ENCODE measurements at places on chromosomes 6 and 20.

DNA sequence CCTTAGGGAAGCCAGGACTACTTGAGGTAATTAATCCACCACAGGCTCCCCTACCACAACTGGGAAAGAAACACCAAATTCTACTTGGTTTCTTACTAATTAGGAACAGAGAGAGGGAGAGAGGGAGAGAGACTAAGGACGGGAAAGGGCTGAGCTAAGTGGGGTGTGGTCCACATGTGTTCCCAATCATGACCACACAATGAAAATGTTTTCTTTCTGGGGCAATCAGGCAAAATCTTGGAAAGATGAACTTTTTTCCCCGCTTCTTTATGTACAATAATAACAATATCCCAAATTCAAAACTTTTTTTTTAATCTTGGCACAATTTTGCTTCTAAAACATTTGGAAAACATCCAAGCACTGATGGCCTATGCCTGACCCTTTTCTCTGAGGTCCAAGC, 734.4 kb downstream of the MAFB start:
- DNase-seq: no peak

- no peak for DNase-seq
These were observed 1.5 kb downstream of the LEMD2 start for GRCh38 chr6:33787346-33787953.

- no peak for DNase-seq
These were observed 1185.0 kb upstream of the CITED2 start for GRCh38 chr6:140559458-140559857.

- DNase-seq: no peak
These were observed 27.9 kb downstream of the MOCS1 start for GRCh38 chr6:39906318-39906761.

GRCh38 chr6:13760307-13761304, 49.0 kb upstream of the RANBP9 start:
- DNase-seq: no peak

DNA sequence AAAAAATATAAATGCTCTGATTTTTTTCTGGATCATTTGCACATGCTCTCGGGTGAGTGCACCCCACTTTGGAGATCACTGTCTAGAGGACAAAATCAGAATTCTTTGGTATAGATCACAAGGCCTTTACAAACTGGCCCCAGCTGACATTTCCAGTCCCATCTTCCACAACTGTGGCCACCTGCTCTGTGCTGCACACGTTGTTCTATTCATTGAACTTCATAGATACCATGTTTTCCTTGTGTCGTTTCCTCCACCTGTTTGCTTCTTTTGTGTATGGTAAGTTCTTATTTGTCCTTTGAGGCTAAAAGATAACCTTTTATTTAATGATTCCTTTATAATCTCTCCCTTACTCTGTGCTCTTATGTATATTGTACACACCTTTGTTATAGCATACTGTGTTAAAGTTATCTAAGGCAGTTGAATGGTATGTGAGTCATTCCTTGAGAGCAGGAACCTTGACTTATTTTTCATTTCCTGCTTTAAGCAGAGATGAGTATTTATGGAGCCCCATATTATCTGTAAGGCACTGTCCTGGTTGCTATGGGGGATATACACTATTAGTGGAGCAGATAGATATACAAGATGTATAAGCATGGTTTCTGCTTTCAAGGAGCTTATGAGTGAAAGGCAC, 12.0 kb upstream of the SLC17A5 start:
- DNase-seq: no peak

DNA sequence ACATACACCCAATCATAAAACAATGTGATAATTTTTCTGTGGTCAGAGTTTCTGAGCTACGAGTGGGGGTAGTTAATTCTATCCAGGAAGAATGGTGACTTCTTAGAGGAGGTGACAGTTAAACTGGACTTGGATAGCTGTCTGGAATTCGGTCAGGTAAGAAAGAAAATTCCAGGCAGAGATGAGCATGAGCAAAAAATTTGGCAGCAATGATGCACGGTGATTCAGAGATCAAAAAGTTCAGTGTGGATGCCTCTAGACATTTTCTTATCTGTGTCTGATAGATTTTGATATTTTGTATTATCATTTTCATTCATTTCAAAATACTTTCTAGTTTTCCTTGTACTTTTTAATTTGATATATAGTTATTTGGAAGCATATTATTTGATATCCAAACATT, 12.0 kb downstream of the RAET1E start:
- no peak for DNase-seq

DNA sequence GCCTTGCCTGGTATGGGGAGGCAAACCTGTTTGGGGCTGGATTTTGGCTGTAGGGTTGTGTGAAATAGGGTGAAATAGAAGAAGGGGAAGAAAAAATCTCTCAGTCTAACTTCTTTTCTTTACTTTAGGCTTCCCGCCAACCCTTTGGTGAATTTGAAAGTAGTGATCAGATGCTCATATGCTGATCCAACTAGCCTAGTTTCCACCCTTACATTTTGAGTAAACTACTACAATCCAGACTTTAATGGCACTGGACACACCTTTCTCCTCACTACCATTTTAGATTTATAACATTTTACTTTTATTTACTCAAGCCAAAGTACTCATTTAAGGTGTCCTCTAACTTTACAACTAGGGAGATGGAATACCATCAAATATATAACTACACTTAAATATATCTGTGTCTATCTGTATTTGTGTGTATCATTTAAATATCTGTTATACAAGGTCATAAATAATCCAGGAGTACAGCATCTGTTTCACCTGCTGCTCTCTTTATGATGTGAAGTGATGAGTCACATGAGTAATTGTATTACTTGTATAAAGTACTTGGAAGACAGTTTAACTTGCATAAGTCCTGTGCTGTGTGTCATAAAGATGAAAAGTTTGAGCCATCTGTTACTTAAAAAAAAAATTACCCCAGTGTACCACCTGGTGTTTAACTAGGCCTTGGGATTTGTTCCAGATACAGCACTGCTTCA, 172.1 kb downstream of the CDKAL1 start:
- DNase-seq: no peak

- DNase-seq: no peak
These were observed 225.4 kb downstream of the CDH4 start for GRCh38 chr20:61477451-61477861.

DNA sequence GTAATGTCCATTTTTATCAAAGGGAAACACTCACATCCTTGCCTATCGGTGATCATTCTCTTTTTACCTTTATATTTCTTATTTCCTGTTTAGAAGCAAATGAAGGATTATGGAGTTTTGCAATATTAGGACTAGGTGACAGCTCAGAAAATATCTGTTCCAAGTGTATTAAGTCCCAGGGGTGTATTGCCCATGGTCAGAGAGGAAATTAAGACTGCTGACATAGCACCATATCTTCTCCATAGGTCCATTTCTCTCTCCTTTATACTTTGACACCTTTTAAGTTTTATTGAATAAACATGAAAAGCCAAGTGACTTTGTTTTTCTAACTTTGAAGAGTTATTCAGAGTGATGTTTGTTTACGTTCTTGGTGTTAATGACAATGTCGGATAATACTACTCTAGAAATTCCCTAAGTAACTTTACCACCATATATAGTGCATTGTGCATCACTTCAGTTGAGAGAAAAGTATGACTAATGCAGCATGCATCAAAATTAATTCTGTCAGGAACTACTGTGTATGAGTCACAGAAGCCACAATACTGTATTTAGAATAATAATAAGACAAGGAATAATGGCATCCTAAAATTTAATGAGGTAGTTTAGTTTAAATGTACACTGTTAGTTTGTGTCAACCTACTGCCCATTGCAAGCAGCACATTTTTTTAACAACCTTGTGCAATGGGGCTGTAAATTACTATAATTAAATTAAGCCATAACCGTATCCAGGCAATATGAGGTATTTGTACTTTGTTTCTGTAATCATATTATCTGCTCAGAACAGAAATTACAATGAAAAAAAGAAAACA, 474.4 kb upstream of the RNF217 start:
- DNase-seq: no peak

DNA sequence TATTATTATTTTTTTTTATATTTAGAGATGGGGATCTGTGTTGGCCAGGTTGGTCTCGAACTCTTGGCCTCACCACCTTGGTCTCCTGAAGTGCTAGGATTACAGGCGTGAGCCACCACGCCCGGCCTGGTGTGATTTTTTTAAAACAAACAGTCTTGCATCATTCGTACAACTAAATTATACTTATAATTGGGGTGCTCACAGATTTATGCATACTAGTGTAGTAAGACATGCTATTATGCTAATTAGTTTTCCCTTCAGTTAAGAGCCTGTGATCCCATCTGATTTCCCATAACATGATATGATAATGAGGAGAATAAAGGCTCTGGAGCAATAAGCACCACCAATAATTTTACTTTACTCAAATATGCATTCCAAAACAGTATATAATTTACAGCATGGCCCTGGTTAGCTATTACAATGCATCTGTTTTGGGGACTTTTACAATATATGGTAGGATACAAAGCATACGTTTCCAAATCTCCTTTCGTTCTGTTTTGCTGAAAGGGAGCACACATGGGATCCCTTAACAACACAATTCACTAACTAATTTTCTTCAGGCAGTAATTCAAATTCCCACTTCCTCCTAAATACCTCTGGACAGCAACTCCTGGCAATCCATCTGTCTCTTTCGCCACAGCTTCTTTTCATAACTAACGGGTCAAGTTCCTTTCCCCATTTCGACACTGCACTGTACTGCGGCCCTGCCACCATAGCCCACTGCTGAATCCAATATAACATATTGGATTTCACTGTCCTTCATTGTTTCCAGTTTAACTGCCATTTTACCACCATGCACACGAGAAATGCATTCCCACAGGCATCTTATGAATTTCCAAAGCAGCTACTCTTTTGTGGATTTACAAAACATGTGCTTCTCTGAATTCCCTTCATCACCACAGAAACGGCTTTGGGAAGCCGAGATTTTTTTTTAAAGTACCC, 1.7 kb downstream of the NUDT3 start:
- DNase-seq: no peak

GRCh38 chr20:56826705-56827665, 197.9 kb downstream of the TFAP2C start:
- no peak for DNase-seq

DNA sequence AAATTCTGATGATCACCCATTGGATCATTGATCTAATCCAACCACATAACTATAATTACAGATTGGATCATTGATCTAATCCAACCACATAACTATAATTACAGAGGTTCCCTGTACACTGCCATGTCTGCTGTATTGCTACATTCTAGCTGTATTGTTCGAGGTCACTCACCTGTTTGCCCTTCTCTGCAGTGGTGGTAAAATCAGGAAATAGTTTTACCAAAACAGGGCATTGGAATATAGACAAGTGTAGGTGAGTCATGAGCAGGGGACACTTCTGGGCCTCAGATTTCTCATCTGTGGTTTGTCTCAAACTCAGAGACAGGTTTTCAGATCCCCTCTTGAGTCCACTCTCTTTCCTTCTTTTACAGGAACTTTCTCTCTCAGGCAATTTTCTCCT, 9.0 kb upstream of the AFDN start:
- DNase-seq: no peak

- DNase-seq: no peak
These were observed 55.3 kb upstream of the CEP85L start for GRCh38 chr6:118706702-118707101.

- DNase-seq: no peak
These were observed 95.6 kb upstream of the SUPT3H start for GRCh38 chr6:45473121-45473993.

DNA sequence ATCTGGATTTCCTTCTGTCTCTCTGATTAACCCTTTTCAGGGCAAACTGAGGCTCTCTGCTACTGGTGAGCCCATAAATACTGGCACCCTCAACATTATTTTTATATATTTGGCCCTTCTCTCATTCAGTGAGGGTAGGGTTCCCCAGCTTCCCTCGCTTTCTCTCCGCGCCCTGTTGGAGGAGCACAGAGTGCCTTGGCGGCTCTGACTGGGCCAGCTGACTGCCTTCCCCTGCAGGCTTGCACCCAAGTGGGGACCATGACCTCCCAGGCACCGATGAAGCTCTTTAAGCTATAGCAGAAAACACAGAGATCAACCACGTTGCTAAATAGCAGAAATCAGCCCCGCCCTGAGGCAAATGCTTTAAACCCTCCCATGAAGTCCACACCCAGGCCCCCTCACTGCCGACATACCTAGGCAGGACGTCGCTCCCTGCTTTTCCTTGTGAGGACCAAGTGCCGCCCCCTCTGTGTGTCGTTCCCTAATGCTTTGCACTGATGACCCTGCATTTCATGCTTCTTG, 105.0 kb downstream of the HUS1B start:
- DNase-seq: no peak

DNA sequence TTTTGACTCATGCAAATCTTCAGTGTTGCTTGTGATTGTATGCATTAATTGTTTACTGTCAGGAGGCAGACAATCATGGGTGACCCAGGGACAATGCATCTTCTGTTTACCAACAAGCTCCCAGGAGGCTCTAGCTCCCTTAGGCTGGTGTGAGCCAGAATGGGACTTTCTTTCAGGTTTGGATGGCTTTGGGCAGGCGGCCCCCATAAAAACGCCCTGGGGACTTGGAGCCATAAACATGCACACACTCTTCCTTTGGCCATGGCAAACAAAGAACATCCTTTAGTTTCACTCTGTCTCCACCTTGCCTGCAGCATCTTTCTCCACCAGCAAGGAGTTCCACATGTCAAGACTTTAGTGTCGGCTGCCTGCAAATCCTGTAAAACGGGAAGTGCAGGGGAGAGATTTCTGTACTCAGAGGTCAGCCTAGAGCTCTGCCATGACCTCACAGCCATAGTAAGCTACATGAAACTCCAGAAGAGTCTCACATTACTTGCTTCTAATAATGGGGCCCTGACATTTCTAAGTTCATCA, 127.6 kb downstream of the MAP3K7 start:
- no peak for DNase-seq

GRCh38 chr6:52603000-52603795, 26.3 kb upstream of the TRAM2 start:
- no peak for DNase-seq

- DNase-seq: no peak
These were observed 18.0 kb downstream of the MTHFD1L start for GRCh38 chr6:150883521-150883920.

- no peak for DNase-seq
These were observed 3.4 kb downstream of the BMP7 start for GRCh38 chr20:57262784-57263609.

- DNase-seq: no peak
These were observed 90.8 kb upstream of the FOXP4 start for GRCh38 chr6:41455410-41455809.

DNA sequence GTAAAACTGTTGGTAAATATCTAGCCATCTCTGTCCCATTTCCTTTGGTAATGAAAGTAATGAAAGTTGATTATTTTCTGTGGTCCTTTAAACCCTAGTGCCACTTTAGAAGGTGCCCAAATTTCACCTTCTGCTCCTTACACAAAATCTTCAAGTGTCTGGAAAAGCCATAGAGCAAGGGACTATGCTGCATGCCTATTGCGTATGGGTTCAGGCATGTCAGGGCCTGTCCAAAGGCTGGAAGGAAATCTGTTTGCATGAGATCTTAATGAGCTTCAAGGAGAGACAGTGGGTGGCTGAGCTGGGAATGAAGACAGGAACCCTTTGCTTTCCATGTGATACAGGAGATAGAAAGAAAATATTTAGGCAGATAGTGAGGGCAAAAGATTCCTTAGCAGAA, 66.6 kb upstream of the CCN6 start:
- no peak for DNase-seq

Data from D721Med (cell line).